Natural killer cell treated with Interleukin-12 subunit alpha and Interleukin-12 subunit beta and Interleukin-15 and Interleukin-18, amount 100 ng/mL, for 72 hours (primary cell): ENCODE measurements at places on chromosomes 13 and 19. TPM values are rescaled to one million over a fixed set of nuclear protein-coding genes. Genes with fewer than 3 reads are reported as not detected.

- H3K27ac ChIP-seq: no peak overlapping the region
- no peak overlapping the region for H3K4me3 ChIP-seq
- no peaks in the 10 kb centered on the region for H3K27me3 ChIP-seq
- no peaks in the 10 kb centered on the region for H3K36me3 ChIP-seq
These were observed 1632.0 kb downstream of the PCDH9 start for GRCh38 chr13:65597839-65598818.

- H3K4me3 ChIP-seq: no peak overlapping the region
- no peak for DNase-seq
- H3K36me3 ChIP-seq: no peaks in the 10 kb centered on the region
- H3K27ac ChIP-seq: no peak overlapping the region
These were observed 26.3 kb upstream of the GJB6 start for GRCh38 chr13:20258208-20258962.

DNA sequence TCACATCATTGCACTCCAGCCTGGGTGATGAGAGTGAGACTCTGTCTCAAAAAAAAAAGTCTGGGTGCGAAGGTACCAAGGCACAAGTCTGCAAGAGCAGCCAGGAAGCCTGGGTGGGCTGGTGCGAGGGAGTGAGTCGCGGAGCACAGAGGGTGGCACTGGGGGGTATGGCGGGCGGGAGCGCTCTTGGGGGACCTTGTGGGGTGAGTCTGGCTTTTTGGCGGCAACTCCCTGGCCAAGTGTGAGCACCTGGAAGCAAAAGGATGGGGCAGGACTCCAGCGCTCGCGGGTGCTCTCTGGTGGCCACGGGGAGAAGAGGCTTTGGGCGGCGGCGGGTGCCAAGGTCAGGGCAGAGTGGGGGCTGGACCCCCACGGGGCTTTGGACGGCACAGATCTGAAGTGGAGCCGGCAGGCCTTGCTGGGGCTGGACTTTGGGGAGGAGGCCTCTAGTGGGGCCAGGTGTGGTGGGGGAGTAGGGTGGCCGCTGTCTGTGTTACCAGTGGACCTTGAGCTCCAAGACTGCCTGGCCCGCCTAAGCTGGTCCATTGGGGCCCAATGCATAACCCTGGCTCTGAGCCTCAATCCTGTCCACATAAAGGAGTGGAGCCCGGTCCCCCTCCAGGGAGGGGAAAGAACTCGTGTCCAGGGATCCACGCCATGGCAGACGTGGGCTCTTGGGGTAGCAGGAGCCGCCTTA, 1.6 kb downstream of the P2RY11 start:
- no peak for DNase-seq
- H3K4me1 ChIP-seq: peaks cover 52% of the 10 kb centered on the region
- H3K36me3 ChIP-seq: no peaks in the 10 kb centered on the region
- H3K27ac ChIP-seq: peak overlapping the region; percentile 88
- peak overlapping the region; percentile 62 for H3K4me3 ChIP-seq
- no peaks in the 10 kb centered on the region for H3K27me3 ChIP-seq

GRCh38 chr13:112772539-112772909, 82.7 kb downstream of the ATP11A start:
- no peak overlapping the region for H3K27ac ChIP-seq
- H3K4me1 ChIP-seq: peaks cover 40% of the 10 kb centered on the region
- H3K27me3 ChIP-seq: no peaks in the 10 kb centered on the region
- no peak for DNase-seq
- no peaks in the 10 kb centered on the region for H3K36me3 ChIP-seq

DNA sequence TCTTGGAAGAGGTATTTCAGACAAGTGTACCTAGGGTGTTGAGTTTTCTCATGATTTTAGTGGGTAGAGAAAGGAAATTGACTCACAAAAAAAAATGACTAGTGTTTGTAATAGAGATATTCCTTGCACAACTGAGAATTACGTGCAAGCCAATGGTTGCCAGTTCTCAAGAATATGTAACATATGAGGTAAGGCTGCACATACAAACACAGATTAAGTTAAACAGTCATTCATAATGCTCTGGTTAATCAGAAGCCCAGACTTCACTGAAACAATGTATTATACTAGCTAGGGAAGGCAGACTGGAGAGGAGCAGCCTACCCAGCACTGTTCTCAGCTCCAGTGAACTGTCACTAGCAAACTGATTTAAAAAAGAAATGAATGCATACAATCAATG, 418.3 kb downstream of the DIAPH3 start:
- H3K36me3 ChIP-seq: no peaks in the 10 kb centered on the region
- H3K27me3 ChIP-seq: no peaks in the 10 kb centered on the region

GRCh38 chr13:74032325-74032724, 101.9 kb downstream of the KLF12 start:
- no peaks in the 10 kb centered on the region for H3K36me3 ChIP-seq
- no peak overlapping the region for H3K27ac ChIP-seq
- H3K4me3 ChIP-seq: no peak overlapping the region
- H3K4me1 ChIP-seq: peaks cover 33% of the 10 kb centered on the region
- H3K27me3 ChIP-seq: no peaks in the 10 kb centered on the region

- no peak overlapping the region for H3K27ac ChIP-seq
- peaks cover 2% of the 10 kb centered on the region for H3K27me3 ChIP-seq
- H3K4me3 ChIP-seq: no peak overlapping the region
- H3K36me3 ChIP-seq: peaks cover 25% of the 10 kb centered on the region
These were observed 10.0 kb upstream of the ZNF443 start for GRCh38 chr19:12450844-12451243.

GRCh38 chr19:29672319-29672932, 7.2 kb downstream of the PLEKHF1 start:
- DNase-seq: no peak
- H3K36me3 ChIP-seq: peaks cover 8% of the 10 kb centered on the region
- H3K27me3 ChIP-seq: no peaks in the 10 kb centered on the region
- peak overlapping the region; percentile 94 for H3K4me3 ChIP-seq
- peak overlapping the region; percentile 93 for H3K27ac ChIP-seq
- H3K4me1 ChIP-seq: peaks cover 85% of the 10 kb centered on the region

- no peak for DNase-seq
- H3K27ac ChIP-seq: no peak overlapping the region
- H3K36me3 ChIP-seq: no peaks in the 10 kb centered on the region
- no peaks in the 10 kb centered on the region for H3K4me1 ChIP-seq
These were observed 9.9 kb downstream of the FCHO1 start for GRCh38 chr19:17761148-17761547.

DNA sequence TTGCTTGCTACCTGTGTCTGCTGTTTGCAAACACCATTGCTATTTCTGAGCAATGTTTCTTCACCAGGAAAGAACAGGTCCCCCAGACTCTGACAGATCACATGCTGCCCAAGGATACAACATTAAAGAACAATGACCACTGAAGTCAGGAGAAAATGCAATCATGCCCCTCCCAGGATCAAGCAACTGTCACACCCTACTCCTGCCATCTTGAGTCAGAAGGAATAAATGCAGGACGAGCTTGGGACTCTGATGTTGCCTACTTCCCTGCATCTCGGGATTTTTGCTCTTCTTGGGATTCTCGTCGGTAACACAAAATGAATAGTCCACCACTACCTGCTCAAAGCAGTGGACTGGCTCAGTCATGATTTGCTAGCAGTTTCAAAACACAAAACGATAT, 490.6 kb downstream of the COG6 start:
- peaks cover 13% of the 10 kb centered on the region for H3K4me1 ChIP-seq
- H3K27me3 ChIP-seq: peaks cover 15% of the 10 kb centered on the region
- H3K27ac ChIP-seq: no peak overlapping the region
- DNase-seq: no peak

DNA sequence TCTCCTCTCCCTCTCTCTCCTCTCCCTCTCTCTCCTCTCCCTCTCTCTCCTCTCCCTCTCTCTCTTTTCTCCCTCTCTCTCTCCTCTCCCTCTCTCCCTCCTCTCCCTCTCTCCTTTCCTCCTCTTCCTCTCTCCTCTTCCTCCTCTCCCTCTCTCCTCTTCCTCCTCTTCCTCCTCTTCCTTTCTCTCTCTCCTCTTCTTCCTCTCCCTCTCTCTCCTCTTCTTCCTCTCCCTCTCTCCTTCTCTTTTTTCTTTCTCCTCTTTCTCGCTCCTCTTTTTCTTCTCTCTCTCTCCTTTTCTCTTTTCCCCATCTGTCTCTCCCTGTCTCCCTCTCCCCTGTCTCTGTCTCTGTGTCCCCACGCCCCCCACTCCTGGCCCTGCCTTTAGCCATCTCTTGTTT, 136.7 kb downstream of the GGACT start:
- H3K27ac ChIP-seq: peak overlapping the region; percentile 82
- peaks cover 19% of the 10 kb centered on the region for H3K4me1 ChIP-seq
- H3K36me3 ChIP-seq: peaks cover 5% of the 10 kb centered on the region
- no peak overlapping the region for H3K4me3 ChIP-seq

DNA sequence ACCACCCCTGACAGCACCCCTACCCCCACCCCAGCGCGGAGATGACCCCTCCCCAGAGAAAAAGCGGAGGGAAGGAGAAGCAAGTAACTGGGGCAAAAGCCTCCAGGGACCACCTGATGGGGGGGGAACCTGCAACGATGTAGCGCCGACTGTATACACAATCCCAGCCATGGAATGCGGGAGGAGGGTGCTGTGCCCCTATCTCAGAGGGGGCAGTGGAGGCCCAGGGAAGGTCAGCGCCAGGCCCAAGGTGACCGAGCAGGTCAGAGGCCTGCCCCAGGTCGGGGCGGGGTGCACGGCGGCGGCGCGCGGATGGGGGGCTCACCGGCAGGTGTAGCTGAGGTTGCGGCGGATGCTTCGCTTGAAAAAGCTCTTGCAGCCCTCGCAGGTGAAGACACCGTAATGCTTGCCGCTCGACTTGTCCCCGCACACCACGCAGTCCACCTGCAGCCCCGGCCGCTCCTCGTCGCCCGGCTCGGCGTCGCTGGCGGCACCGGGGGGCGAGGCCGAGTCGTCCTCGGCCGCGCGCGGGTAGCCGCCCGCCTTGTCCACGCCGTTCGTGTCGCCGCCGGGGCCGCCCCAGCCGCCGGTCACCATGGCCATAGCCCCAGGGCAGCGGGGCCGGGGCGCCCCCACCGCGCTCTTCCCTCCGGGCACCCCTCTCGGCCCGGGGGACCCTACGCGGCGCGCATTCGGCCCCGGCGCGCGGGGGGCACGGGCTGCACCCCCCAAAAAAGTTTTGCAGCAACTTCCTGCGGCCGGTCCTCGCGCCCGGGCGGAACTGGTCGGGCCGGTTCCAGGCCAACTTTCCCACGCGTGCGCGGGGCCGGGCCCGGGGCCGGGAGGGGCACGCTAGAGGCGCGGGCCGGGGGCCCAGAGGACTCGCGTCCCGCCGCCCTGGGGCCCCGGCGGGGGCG, 843 bp downstream of the NR2F6 start:
- DNase-seq: no peak
- H3K4me3 ChIP-seq: peak overlapping the region; percentile 42
- H3K27me3 ChIP-seq: no peaks in the 10 kb centered on the region
- no peaks in the 10 kb centered on the region for H3K36me3 ChIP-seq

GRCh38 chr13:41332829-41333228, 21.8 kb downstream of the NAA16 start:
- H3K36me3 ChIP-seq: peaks cover 13% of the 10 kb centered on the region
- no peak for DNase-seq
- no peak overlapping the region for H3K27ac ChIP-seq
- no peaks in the 10 kb centered on the region for H3K27me3 ChIP-seq
- H3K4me3 ChIP-seq: no peak overlapping the region
- peaks cover 9% of the 10 kb centered on the region for H3K4me1 ChIP-seq

- H3K27ac ChIP-seq: no peak overlapping the region
- H3K27me3 ChIP-seq: no peaks in the 10 kb centered on the region
- no peak for DNase-seq
- H3K4me3 ChIP-seq: no peak overlapping the region
These were observed 68.9 kb upstream of the ZNF835 start for GRCh38 chr19:56740501-56740900.

GRCh38 chr13:35621989-35622388, 145.5 kb upstream of the MAB21L1 start:
- DNase-seq: no peak
- peak overlapping the region; percentile 86 for H3K27ac ChIP-seq
- H3K36me3 ChIP-seq: no peaks in the 10 kb centered on the region
- peaks cover 32% of the 10 kb centered on the region for H3K4me1 ChIP-seq
- H3K4me3 ChIP-seq: peak overlapping the region; percentile 62
- no peaks in the 10 kb centered on the region for H3K27me3 ChIP-seq

- H3K4me3 ChIP-seq: no peak overlapping the region
- DNase-seq: no peak
- H3K4me1 ChIP-seq: peaks cover 9% of the 10 kb centered on the region
These were observed 72.5 kb upstream of the UBL3 start for GRCh38 chr13:29922896-29923295.

- H3K36me3 ChIP-seq: peaks cover 21% of the 10 kb centered on the region
- H3K27ac ChIP-seq: no peak overlapping the region
- H3K4me1 ChIP-seq: peaks cover 5% of the 10 kb centered on the region
- H3K4me3 ChIP-seq: no peak overlapping the region
- no peaks in the 10 kb centered on the region for H3K27me3 ChIP-seq
These were observed 20.8 kb upstream of the FBXL3 start for GRCh38 chr13:77047649-77048343.

- no peak for DNase-seq
- H3K27ac ChIP-seq: no peak within 1 kb of the TSS
- H3K4me1 ChIP-seq: peaks cover 9% of the 10 kb centered on the region
These were observed at the start of gene ARHGEF7 for GRCh38 chr13:111115061-111115964. Gene ARHGEF7, plus strand, starts transcription at chr13:111115310. Its CDS starts 217 bp downstream, at chr13:111115527.

GRCh38 chr19:313988-314815, 23.0 kb upstream of the PLPP2 start:
- H3K4me1 ChIP-seq: peaks cover 8% of the 10 kb centered on the region
- no peaks in the 10 kb centered on the region for H3K27me3 ChIP-seq
- H3K27ac ChIP-seq: no peak overlapping the region
- DNase-seq: no peak

DNA sequence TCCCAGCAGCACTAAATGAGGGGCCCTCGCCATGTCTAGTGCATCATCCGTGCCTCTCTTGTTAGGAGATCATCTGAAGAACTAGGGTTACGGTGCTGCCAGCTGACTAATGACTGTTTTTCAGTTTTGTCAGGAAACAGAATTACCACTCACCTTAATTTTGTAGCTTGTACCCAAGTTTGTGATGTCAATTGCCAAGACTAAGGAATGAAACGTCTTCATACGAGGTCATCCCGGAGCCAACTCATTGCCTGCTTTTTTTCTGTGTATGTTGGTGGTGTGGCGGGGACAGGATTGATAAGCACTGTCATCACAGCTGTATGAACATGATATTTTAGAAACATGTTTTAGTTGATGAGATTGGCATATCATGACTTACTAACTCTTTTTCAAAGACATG, 100.6 kb downstream of the TNFRSF19 start:
- no peaks in the 10 kb centered on the region for H3K4me1 ChIP-seq
- H3K36me3 ChIP-seq: no peaks in the 10 kb centered on the region
- H3K4me3 ChIP-seq: no peak overlapping the region
- H3K27me3 ChIP-seq: peaks cover 14% of the 10 kb centered on the region

Gene SPRY2
- total RNA-seq: 2.6 TPM

Gene PALM
- not detected for total RNA-seq

Gene CYP2A7
- total RNA-seq: not detected

Gene DCLK1
- total RNA-seq: not detected

Gene TBC1D4
- 7.2 TPM for total RNA-seq

Gene CFAP97D2
- not detected for total RNA-seq

Gene SERPINE3
- total RNA-seq: not detected

Gene PIAS4
- 39.4 TPM for total RNA-seq

Gene OLFM4
- not detected for total RNA-seq

Gene LRRC25
- not detected for total RNA-seq

Gene ZNF529
- 14.6 TPM for total RNA-seq
